NCI-H526 treated with DMSO at 0.1 percent for 48 hours (cell line): ENCODE measurements at places on chromosomes 7 and 10.

DNA sequence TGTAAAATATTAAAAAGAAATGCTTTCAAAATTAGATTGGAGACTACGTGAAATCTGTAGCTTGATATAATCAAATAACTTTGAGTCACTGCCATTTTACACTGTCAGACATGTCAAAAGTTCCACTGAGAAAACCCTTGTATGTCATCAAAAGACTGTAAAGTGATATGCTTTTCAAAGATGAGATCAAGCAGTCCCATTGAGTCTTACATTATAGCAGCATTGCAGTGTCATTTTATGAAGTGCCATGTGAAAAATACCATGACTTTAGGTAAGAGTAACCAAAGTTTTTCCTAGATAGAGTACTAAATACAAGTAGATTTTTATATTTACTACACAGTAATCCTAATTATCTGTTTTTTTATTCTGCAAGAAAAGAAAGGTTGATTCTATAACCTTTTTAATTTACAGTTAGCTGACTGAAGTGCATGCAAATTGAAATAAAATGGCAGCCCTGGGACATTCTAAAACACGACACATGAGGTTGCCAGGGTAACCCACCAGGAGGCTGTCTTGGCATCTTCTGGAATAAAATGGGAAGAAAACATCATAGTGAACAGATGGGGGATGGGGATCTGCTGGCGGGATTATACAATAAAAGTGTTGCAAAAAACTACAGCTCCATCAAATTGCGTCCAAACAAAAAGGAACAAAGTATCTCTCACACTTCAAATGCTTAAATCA lies 91.3 kb upstream of the TMEM106B start:
- no peak for DNase-seq

DNA sequence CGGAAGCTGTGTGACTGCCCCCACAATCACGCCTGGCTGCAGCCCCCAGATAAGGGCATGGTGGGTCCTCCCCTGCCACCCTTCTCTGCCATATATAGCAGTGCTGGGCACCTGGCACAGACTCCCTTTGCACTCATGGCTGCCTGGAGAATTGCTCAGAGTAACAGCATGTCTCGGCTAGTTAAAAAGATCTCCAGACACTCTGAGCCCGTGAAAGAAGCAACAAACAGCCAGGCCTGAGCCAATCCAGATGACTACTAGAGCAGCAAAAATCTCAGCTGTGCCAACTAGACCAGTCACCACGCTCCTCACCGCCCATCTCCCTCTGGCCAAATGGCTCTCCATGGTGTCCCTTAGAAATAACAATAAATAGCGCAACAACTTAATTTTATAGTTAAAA lies 71.3 kb downstream of the PARD3 start:
- DNase-seq: no peak

- no peak for DNase-seq
Observed at GRCh38 chr7:94660006-94660405, 4.1 kb upstream of the SGCE start.

GRCh38 chr10:37704566-37704965 lies 152.8 kb downstream of the ZNF248 start:
- DNase-seq: no peak

DNA sequence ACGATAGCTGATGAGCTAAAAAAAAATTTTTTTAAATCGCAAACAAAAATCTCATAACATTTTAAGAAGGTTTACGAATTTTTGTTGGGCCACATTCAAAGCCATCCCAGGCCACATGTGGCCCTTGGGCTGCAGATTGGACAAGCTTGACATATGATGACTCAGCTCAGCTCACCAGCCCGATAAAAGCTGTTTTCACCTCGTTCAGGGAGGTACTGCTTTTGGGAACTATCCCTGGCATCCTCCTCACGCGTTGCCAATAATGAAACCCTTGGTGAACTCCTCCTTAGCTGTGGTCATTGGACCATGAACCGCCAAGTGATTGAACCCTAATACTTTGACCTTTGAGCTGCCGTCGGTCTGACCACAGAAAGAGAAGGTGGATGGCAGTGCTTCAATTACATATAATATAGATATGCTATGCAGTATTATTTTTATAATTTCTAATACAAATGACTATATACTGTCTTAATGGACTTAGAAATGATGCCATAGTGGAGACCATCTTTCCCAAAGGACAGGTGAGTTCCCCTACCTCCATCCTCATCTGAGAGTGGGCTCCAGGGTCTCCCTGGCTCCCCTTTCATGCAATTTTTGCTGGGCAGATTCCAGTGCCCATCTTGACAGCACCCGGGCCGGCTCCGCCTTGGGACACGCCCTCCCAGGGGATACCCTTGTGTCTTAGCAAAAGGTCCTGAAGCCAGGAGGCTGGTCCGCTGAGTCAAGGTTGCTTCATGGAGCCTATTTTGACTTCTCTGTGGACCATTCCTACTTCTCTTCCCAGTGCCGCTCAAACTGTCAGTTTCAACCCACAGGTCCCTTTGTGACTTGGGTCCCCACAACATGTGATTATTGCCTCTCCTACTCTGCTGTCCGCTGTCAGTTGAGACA lies 707.2 kb downstream of the PARD3 start:
- no peak for DNase-seq

- DNase-seq: peak; percentile 54
Observed at GRCh38 chr7:80505900-80506500, 5.9 kb downstream of the GNAT3 start.

DNA sequence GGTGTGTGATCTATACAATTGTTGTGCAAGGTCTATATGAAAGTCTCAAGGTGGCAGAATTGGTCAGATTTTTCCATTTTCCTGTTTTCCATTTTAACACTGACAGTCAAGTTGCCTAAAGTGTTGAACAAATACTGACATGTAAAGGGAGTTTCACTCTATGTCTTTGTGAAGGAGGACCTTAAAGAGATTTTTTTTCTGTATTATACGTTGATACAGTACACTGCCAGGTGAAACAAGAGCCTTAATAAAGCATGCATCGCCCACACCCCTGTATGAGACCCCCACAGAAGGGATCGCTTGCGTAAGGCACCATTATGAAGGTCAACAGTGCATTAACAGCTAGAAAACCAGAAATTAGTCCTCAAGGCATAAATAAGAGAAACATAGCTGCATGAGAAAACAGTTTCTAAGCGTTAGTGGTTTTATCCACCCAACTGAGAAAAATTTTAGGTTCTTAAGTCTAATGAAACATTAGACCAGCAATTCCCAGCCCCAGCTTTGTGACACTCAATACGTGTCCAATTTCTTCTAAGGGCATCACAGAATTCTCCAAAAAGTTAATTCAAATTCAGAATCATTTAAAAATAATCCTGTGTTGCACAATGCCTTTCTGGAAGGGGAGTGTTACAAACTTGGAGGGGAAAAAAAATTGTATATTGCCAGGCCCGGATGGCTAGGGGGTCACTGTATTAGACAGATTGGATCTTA lies 6.9 kb downstream of the KLF6 start:
- DNase-seq: no peak

GRCh38 chr10:18498998-18499397 lies 152.4 kb downstream of the NSUN6 start:
- DNase-seq: no peak

- no peak for DNase-seq
Observed at GRCh38 chr7:69550991-69551390, 47.3 kb upstream of the AUTS2 start.

GRCh38 chr7:142455392-142455791 lies 197.5 kb upstream of the PRSS58 start:
- DNase-seq: no peak

- no peak for DNase-seq
Observed at GRCh38 chr7:20913853-20914252, 127.2 kb upstream of the SP8 start.

DNA sequence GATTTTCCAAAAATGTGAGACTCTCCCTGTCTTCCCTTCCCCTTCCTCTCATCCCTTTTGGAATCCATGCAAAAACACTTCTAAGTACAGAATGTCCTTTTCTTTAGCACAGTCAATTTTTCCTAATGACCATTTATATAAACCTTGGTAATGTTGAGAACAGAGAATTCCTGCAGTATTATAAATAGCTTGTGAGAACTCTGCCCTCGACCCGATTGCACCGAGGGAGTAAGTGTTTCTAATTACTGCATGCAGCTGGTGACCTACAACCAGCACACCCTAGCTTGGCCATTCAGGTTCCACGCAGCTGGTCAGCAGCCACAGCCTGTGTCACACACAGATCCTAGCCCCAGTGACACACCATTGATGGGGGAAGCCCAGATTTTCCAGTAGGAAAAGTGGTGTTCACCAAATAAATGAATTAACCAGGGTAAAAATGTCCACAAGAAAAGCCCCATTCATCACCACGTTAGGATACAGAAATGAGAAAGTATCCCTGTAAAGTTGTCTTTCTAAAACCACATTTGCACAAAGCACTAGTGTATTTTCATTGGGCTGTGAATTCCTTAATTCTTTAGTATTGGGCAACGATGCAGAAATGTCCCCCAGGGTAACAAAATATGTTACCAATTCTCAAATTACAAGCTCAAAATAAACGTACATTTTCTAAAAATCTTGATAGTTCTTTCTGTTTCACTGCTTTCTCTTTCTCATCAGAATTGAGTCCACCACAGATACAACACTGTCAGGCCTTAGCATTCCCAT lies 499.0 kb upstream of the KLF6 start:
- DNase-seq: no peak

GRCh38 chr10:16458166-16458955 lies 21.6 kb downstream of the PTER start:
- DNase-seq: no peak

DNA sequence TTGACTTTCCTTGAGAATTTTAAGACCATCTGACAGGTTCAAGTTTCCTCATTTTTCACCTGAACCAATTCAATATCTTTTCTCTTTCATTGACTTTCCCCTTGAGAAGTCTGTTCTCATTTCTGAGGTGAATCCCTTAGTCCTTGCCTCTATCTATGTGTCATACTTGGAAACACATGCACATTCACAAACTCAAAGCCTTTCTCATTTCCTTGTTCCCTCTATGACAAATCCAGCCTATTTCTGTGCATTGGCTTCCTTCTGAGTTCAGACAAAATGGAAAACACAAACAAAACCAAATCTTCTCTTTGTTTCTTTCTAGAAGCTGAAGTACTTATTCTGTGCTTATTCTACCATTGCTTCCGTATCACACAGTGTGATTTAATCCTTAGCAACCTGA lies 13.8 kb downstream of the PTTG1IP2 start:
- DNase-seq: no peak

GRCh38 chr7:42202601-42203000 lies 34.4 kb downstream of the GLI3 start:
- no peak for DNase-seq

- DNase-seq: no peak
Observed at GRCh38 chr7:37100735-37101331, 347.8 kb downstream of the ELMO1 start.

GRCh38 chr10:22489467-22489866 lies 144.2 kb downstream of the SPAG6 start:
- DNase-seq: no peak

DNA sequence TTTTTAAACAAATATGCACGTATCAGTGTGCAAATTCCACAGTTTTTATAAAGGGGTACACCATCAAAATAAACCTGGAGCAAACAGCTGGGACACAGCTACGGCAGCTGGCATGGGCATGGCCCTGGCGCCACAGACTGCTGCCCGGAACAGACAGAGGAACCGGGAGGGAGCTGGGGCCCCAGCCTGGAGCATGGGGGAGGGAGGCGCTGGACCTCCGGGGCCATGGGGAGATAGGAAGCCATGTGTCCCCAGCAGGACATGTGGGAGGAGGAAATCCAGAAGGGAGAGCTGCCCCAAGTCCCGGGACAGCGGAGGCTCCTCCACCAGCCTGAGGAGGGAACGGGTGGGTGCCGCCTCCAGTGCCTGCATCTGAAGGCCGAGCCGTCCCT lies 180.1 kb downstream of the MAD1L1 start:
- no peak for DNase-seq

DNA sequence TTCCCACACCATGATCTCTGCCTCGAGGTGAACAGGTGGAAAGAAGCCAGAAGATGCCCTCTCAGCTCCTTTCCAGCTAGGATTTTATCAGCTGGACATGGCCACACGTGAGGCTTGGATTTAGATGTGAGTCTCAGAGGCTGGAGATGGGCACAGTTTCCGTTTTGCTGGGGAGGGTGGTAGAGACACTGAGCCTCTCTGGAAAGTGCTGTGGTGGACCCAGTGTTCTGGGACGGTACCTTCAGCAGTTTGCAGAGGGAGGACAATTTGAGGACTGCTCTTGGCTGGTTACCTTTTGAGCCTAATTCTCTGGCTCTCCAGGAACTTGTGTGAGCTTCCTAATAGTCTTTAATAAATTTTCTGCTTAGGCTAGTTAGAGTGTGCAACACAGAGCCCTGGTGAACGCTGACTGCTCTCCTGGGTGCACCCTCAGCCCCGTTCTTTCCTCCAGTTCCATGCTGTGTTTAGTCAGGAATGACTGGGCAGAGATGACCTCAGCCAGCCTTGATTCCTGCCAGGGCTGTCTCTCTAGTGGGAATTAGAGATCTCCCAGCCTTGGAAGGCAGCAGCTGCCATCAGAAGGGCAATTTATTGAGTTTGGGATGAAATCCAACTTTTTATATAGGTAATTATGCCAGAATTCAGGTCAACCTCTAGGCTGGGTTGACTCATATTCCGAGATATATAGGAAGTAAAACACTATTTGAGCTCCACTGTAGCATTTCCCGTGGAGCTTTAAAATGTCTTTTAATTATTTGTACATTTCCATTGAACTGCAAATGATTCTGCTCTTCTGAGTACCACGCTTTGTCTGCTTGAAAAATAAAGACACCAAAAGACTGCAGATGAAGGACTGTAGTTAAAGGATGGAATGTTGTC lies 103.9 kb downstream of the GATA3 start:
- no peak for DNase-seq

- DNase-seq: no peak
Observed at GRCh38 chr7:28954946-28955345, 3.2 kb downstream of the TRIL start.
